ENCODE measurements at places on chromosomes 16 and 17.

- DNase-seq, result no peak
Measured at GRCh38 chr16:81469183-81469677, 24.6 kb downstream of the CMIP start.

GRCh38 chr17:45333702-45334092 is 16.9 kb upstream of the MAP3K14 start:
- DNase-seq, result no peak

- no peak for DNase-seq
Measured at GRCh38 chr17:82599674-82600661, 48.3 kb downstream of the WDR45B start.

- DNase-seq, result no peak
Measured at GRCh38 chr17:50475362-50475761, 3.3 kb upstream of the RSAD1 start.

DNA sequence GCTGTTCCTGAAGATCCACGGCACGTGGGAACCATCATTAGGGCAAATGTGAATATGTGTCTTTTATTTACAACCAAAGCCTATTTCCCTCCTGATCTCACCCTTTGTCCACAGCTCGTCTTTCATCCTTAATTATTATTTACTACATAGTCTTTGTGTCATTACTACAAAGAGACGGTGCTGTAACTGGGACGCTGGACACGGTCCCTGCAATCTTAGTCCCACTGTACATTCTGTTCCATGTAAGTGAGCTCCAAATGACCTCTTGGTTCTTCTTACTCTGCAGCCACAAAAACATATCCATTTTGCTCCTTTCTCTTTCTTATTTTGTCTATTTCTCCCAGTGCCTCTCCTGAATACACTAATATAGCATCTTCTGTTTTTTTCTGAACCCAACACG is 12.7 kb upstream of the KRT23 start:
- no peak for DNase-seq

GRCh38 chr16:85699628-85700027 is 10.9 kb upstream of the GINS2 start:
- no peak for DNase-seq

GRCh38 chr17:80260069-80260535 is 550 bp upstream of the RNF213 start:
- DNase-seq, result peak; percentile 66

DNA sequence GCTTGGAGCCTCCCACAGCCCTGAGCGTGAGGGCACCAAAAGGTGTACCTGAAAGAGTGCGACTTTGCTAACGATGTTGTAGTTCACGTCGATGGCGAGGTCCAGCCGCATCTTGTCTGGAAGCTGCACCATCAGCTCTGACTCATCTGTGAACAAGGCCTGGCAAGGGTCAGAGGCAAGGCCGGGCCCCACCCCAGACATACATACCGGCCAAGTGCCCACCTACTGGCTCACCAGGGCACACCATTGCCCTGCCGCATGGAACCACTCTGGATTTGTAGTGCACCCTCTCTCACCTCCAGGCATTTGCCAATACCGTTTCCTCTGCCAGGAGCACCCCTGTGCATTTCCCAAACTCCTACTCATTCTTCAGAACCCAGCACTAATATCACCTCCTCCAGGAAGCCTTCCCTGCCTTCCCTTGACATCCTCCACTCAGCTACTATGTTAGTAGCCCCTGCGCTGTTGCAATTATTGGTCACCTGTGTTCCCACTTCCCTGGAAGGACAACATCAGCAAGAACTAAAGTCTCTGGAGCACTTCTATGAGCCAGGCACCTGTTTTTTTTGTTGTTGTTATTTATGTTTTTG is 69.4 kb downstream of the CNGB1 start:
- no peak for DNase-seq
